Stimulated activated CD4-positive, alpha-beta T cell treated with anti-CD3 and anti-CD28 coated beads, Interleukin-1b, Interleukin-23, amount 100 ng/mL, for 1 hour (primary cell): ENCODE measurements at places on chromosomes 2 and 18.

- no peak for DNase-seq
Observed at GRCh38 chr18:48530399-48531081, 8.3 kb upstream of the CTIF start.

DNA sequence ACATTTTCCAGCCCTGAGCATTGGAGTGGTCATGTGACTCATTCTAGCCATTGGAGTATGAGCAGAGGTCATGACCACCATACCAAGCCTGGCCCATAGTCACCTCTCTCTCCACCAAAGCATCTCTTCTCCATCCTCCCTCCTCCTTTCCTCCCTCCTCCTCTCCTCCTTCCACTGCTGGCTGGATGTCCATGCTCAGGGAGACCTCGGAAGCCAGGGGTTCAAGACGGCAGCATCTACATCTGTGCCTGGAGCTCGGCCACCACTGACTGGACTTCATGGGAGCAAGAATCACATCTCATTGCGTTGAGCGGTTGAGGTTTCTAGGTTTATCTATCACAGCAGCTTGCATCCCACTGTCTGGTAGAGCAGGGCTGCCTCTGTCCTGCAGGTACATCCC is 252.4 kb downstream of the NDUFA10 start:
- no peak for DNase-seq

GRCh38 chr2:29025711-29026110 is 44.6 kb downstream of the TOGARAM2 start:
- no peak for DNase-seq

DNA sequence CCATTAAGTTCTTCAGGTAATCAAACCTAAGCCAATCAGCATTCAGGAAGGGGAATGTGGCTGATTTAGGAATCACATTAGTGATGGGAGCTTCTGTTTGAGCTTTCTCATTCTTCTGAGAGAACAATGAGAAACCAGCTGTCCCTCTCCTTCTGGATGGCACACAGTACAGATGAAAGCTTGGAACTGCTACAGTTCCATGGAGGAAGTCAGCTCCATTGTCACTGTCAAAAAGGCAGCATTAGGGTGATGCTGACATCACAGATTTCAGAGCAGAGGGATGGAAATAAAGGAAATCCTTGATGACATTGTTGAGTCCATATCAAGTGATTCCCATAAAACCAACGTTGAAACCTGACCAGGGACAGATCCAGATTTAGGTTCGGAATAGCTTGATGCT is 36.1 kb upstream of the ACYP2 start:
- DNase-seq: no peak

DNA sequence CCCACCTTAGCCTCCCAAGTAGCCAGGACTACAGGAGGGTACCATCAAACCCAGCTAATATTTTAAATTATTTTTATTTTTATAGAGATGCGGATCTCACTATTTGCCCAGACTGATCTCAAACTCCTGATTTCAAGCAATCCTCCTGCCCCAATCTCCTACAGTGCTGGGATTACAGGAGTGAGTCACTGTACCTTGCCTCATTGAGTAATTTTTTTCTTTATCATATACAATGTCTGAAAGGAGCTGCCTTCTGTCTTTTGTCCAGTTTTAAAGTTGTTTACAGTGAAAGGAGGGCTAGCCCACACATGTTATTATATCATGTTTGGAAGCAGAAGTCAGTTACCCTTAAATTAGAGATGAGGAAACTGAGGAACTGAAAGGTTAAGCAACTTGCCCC is 32.5 kb downstream of the PRKRA start:
- DNase-seq: no peak

GRCh38 chr18:28164771-28165483 is 12.0 kb downstream of the CDH2 start:
- DNase-seq: no peak
